NCI-H187 (cell line): ENCODE measurements at places on chromosomes 3 and 15.

GRCh38 chr3:182465301-182466185 lies 327.8 kb upstream of the ATP11B start:
- no peak for DNase-seq

DNA sequence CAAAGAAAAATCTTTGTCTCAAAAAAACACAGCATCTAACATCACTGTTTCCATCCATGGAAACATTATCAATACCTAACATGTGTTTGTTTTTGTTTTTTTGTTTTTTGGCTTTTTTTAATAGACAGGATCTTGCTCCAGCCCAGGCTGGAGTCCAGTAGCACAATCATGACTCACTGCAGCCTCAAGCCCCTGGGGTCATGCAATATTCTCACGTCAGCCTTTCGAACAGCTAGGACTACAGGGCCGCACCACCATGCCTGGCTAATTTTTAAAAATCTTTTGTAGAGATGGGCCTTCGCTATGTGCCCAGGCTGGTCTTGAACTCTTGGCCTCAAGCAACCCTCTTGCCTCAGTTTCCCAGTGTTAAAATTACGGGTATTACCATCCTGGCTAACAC lies 52.8 kb downstream of the RAF1 start:
- DNase-seq = no peak

DNA sequence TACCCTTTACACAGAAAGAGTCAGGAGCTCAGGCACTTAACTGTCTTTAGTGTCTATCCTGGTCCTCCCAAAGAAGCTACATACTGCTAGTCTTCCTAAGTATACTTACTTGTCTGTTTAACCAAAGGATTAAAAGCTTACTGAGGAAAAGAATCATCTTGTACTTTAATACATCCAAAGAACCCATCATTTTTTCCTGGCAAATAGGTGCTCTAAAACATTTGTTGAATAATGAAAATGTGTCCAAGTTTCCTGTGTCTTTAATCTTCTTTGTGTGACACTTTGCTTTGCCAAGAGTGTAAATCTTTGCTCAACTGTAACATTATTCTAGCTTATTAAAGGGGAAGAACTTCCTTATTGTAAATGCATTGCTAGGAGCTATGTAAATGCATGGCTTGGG lies 519.2 kb downstream of the OTOL1 start:
- no peak for DNase-seq

- DNase-seq = no peak
These were observed 357 bp upstream of the MAN2C1 start for GRCh38 chr15:75368689-75369239.

DNA sequence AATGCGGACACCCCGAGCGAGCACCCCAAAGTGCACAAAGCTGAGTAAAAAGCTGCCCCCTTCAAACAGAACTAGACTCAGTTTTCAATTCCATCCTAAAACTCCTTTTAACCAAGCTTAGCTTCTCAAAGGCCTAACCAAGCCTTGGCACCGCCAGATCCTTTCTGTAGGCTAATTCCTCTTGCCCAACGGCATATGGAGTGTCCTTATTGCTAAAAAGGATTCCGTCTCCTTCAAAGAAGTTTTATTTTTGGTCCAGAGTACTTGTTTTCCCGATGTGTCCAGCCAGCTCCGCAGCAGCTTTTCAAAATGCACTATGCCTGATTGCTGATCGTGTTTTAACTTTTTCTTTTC lies 5.3 kb downstream of the BHLHE40 start:
- no peak for DNase-seq

DNA sequence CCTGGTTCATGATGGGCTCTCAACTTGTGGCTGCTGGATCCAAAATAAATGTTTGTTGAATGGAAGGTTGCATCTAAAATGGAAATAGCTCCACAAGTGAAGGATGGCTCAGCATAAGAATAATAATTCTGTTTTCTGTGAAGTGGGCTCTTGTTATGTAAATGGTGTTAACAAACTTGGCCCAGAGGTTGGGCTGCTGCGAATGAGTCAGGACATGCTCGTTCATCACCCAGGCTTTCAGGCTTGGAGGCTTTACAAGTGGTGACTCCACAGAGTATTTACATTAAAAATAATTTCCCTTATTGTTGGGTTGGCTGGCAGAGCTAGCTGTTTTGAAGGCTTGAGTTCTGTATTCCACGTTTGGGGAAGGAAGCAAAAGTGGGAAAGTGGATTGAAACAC lies 60.5 kb downstream of the ITGB5 start:
- no peak for DNase-seq

- DNase-seq = no peak
These were observed 152.3 kb downstream of the MAGI1 start for GRCh38 chr3:65886391-65886790.

DNA sequence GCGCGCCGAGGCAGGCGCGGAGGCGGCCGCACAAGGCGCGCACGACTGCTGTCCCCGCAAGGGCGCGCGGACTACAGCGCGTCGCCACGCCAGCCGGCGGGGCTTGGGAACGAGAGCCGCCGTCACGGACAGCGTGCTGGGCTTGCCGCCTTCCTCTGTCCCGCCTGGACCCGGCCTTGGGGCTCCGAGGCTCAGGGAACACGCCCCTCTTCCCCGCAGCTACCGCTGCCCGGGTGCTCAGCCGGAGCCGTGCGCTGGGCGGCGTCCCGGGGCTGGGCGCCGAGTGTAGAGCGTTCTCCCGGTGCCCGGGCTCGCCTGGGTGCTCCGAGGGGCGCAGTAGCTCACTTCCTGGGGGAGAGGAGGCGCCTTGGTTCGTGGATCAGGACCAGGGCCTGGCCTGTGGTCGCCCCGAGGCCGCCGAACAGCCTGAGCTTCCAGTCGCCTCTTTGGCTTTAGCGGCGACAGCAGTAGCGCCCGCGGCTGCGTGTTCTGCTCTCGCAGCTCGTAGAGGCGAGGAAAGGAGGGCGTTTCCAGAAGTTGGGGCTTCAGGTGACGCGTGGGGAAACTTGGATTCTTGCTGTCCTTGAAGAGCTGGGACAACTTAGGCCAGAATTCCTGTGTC lies 226.7 kb upstream of the C2CD4B start:
- DNase-seq = no peak

- no peak for DNase-seq
These were observed 17.5 kb upstream of the BCHE start for GRCh38 chr3:165854696-165855095.

DNA sequence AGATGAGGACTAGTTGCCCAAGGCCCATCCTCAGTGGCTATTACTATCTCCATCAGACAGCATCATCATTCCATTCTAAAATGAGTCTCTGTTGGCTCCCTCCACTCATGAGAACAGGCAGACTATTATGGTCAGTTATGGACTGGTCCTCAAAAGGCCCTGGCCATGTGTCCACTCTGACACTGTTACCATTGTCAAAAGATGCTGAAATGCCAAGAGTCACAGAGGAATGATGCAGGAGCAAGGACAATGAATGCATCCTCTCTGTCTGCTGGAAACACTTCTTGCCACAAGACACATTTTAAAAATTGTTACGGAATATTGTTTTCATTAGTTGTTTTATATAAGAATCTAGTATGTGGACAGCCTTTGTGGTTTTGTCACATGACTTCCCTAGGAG lies 53.3 kb upstream of the STT3B start:
- no peak for DNase-seq

DNA sequence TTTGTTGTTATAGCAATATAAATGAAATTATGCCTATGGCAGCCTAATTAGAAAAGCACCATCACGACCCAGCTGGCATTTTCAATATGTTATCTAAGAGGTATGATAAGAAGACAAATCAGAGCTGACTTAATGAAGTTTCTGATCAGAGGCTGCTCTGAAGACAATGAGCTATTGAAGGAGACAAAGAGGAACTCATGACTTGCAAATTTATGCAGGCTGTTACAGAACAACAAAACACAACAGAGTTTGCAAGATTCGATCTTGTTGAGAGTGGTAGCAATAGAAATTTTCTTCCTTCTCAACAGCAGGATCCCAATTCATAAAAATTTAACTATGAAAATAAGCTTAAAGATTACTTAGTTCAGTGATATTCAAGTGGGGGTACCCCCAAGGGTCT lies 7.7 kb downstream of the CCDC54 start:
- DNase-seq = no peak

DNA sequence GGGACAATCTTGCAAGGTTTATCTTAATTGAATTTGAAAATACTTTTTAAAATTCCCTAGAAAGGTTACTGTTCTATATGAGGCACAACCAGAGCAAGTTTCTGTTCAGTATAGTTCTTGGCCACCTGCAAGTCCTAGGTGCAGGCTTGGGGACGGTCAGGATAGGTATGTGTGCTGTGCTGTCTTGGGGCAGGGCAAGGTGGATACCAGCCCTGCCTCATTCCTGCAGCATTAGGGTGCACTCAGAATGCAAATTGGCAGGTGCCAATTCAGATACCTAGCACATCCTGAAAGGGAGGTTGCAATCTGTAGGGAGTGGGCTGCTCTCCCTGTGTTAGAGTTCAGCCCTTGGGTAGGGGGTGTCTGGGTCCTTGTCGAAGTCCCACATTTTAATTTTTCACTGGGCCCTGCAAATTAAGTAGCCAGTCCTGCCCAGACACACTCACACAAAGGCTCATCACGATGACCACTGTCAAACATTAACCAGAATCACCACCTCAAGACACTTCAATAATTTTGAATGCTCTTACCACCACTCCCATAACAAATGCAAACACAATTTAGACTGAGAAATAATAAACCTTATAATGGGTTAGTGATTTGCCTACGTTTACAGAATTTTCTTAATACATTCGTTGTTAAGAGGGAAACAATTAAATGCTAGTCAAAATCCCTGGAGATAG lies 838.0 kb upstream of the NR2F2 start:
- no peak for DNase-seq

- no peak for DNase-seq
These were observed 266.1 kb downstream of the ADAMTSL3 start for GRCh38 chr15:83919978-83920510.

DNA sequence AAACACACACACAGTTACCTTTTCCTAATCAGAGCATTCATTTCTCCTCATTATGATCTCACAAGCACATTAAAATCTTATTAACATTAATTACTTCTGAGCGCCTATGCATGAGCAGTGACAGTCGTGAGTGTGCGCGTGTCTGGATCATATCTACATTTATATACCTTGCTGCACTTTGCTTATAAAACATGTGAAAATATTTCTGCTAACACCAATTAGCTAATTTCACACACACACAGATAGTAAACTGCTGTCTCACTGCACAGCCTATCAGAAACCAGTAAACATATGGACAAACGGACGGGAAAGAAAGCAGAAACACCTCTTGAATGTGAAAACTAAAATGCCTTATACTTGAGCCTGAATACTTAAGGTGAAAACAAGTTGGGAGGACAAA lies 64.8 kb downstream of the ZBTB20 start:
- no peak for DNase-seq

DNA sequence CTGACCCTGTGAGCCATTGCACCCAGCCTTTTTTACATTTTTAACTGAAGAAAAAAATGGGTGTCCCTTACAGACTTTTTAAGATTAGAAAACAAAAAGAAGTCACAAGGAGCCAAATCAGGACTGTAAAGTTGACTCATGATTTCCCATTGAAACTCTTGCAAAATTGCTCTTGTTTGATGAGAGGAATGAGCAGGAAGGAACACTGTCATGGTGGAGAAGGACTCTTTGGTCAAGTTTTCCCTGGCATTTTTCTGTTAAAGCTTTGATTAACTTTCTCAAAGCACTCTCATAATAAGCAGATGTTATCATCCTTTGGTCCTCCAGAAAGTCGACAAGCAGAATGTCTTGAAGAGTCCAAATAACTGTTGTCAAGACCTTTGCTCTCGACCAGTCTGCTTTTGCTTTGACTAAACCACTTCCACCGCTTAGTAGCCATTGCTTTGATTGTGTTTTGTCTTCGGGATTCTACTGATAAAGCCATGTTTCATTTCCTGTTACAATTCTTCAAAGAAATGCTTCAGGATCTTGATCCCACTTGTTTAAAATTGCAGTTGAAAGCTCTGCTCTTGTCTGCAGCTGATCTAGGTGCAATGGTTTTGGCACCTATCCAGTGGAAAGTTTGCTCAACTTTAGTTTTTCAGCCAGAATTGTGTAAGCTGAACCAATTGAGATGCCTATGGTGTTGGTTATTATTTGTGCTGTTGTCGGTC lies 369.4 kb downstream of the MAGI1 start:
- DNase-seq = no peak

GRCh38 chr3:18649666-18650363 lies 224.7 kb upstream of the SATB1 start:
- no peak for DNase-seq

GRCh38 chr15:81008312-81008711 lies 7.6 kb downstream of the TLNRD1 start:
- no peak for DNase-seq

DNA sequence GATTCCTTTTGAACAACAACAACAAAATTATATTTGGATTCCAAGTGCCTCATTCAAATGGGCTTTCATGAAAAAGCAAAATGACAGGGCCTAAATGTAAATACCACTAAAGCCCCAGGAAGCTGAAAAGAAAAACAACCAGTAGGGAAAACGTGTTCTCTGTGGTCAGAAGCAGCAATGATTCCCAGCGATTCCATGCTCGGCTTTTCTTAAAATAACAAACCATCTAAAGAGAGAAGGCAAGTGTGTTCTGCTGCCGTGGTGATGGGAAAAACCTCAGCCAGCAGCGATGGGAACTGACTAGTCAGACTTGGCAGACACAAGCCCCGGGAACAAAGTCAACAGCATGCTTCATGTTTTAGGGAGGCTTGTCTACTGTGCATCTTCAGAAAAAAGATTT lies 153.6 kb downstream of the TNIK start:
- no peak for DNase-seq

DNA sequence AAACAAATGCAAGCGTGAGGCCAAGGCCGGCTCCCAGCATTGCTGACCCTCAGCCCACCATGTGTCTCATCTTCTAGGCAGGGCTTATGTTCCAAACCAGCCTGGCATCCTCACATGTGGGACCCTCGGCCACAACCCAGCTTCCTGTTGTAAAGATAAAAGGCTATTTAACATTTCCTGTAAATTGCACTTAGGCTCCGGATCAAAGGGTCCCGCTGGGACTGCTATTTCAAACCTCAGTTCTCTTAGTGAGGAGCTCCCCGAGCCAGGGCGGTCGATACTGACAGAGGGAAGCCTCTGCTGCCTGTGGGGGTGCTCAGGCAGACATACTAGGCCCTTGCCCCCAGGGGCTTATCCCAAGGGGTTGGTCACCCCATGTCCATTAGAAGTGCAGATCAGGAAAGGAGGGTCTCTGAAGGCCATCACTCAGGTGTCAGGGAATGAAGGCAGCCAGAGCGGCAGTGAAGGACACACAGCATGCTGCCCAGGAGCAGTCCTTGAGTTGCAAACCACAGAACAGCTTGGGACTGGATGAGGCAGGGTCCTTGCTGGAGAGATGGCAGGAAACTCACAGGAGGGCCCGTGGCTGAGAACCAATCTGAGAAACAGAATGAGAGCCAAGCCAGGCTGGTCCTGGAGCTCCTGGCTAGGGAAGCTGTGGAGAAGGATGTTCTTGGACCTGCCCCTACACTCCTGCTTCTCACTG lies 239.9 kb downstream of the TLE3 start:
- DNase-seq = no peak

DNA sequence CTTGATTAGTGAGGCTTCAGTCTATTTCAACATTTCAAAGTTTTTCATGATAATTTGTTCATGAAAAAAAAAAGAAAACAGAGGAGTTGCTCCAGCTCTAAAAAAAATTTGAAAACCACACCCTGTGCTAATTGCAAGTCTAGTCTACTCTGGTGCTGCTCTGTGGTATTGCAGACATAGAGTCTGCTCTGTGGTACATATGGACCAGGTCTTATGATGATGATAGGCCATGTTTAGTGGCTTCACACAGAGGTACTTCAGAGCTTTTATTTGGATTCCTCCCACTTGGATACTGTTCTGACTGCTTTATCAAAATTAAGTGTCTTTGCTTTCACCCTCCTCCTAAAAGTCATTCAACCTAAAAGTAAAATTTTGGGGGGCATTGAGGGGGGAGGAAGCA lies 160.8 kb downstream of the ALCAM start:
- peak; percentile 53 for DNase-seq

GRCh38 chr15:58506783-58507668 lies 75.2 kb downstream of the LIPC start:
- DNase-seq = no peak
